Fibroblast of skin of back (primary cell): ENCODE measurements at places on chromosomes 6 and 20.

- DNase-seq, result no peak
Observed at GRCh38 chr6:144055121-144055931, 40.0 kb downstream of the SF3B5 start.

GRCh38 chr6:52871621-52872020 lies 31.0 kb upstream of the GSTA5 start:
- DNase-seq, result no peak

GRCh38 chr20:41234546-41234945 lies 83.0 kb downstream of the ZHX3 start:
- no peak for DNase-seq

DNA sequence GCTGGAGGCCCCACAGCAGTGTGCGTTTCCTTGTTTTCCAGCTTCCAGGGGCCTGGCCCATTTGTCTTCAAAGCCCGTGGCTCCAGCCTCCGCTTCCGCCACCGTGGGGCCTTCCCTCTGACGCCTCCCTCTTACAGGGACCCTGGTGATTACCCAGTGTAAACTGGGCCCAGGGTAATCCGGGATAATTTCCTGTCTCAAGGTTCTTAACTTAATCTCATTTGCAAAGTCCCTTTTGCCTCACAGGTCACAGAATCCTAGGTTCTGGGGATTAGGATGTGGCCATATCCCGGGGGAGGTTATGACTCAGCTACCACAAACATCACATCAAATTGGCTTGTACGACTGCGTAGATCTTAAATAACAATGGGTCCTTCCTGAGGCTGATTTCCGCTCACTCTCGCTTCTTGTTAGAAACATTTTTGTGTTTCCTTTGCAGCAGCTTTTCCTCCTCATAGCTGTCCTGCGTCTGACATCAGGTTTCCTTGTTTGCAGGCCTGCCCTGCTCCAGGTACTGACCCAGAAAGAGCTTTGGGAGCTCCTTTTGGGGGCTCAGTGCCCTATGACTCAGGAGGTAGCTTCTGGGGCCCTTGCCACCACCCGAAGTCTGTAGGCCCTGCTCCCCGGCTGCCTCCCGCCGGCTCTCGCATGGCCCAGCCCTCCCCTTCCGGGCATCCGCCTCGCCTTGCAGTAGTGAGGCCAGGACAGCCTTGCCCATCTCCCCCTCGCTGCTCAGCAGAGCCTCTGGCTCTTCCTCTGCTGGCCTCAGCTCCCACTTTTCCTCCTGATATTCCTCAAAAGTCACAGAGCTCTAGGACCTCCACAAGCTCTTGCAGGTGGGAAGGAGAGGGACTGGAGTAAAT lies 100.5 kb downstream of the ERMARD start:
- peak; percentile 14 for DNase-seq
